ENCODE measurements at places on chromosomes 2 and 18.

GRCh38 chr2:23926290-23926749 is 603 bp downstream of the ATAD2B start:
- no peak for DNase-seq

GRCh38 chr18:79817607-79817998 is 19.9 kb downstream of the KCNG2 start:
- DNase-seq = no peak

GRCh38 chr2:40741532-40741931 is 289.6 kb upstream of the SLC8A1 start:
- DNase-seq = no peak

GRCh38 chr18:54035927-54036326 is 188.5 kb downstream of the MBD2 start:
- no peak for DNase-seq

GRCh38 chr2:233025706-233026105 is 6.8 kb upstream of the NEU2 start:
- DNase-seq = no peak

DNA sequence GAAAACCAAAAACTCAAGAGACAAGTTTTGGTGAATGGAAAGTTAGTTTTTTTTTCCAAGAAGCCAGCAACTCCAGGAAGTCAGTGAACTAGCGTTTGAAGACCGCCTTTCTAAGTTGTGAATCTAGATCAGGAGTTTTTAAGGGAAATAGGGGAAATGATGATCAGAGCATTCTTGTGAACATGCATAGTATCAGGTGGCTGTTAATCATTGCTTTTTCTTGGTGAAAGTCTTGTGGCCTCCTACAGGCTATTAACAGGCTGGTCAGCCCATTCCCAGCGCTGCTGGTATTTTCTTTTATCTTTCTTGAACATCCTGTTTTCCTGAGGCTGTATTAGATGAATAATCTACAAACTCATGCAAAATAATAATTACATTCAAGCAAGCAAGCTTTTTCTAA is 155.8 kb downstream of the PTPRM start:
- DNase-seq = no peak

- DNase-seq = no peak
These were observed 75.2 kb downstream of the KLHL29 start for GRCh38 chr2:23460228-23460627.

DNA sequence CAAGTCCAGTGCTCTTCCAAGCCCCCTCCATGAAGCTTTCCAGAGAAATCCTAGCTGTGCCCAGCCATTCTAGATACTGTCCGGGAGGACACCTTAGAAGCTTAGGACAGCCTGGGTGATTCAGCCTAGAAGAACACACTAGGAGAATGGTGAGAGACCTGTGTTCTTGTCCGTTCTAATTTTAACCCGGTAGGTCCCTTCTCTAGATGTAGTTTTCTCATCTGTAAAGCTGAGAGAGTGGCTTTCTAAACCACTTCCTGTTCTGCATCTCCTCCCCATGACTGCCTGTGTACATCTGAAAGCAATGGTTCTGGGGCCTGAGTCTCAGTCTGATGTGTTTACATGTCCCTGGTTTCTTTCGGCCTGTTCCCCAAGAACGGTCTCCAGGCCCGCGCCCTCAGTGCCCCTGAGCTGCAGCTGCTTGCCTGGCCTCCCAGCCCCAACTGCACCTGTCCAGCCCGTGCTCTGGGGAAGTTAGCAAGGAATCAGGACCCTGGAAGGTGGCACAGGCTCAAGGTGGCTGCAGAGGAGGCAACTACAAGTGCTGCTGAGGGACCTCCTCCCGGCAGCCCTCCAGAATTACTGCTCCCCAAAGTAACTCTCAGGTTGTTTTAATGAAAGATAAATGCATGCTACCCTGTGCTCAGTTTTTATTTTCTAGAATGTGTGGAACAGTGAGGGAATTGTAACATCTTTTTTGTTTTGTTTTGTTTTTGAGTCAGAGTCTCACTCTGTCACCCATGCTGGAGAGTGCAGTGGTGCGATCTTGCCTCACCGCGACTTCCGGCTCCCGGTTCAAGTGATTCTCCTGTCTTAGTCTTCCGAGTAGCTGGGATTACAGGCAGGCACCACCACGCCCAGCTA is 105.9 kb downstream of the LBH start:
- DNase-seq = no peak

DNA sequence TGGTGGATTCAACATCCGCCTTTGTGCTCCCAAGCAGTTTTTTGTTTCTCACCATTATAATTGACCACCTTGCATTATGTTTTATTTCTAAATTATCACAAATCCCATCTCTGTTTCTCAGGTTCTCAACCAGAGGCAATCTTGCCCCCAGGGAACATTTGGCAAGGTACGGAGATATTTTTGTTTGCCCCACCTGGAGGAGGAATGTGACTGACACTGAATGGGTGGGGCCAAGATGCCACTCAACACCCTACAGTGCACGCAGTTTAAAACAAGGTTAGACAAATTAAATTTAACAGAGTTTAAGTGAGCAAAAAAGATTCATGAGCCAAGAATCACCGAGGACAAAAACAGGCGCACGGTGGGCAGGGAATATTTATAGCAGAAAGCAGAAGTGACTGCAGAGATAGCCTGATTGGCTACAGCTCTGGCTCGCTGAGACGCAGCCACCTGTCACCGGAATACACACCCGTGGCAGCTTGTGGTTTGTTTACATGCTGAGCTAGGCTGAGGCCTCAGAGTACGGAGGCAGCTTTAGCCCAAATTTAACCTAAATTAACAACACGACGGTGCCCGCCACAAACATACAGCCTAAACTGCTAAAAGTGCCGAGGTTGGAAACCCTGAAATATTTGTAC is 150.0 kb upstream of the ALKAL2 start:
- no peak for DNase-seq

DNA sequence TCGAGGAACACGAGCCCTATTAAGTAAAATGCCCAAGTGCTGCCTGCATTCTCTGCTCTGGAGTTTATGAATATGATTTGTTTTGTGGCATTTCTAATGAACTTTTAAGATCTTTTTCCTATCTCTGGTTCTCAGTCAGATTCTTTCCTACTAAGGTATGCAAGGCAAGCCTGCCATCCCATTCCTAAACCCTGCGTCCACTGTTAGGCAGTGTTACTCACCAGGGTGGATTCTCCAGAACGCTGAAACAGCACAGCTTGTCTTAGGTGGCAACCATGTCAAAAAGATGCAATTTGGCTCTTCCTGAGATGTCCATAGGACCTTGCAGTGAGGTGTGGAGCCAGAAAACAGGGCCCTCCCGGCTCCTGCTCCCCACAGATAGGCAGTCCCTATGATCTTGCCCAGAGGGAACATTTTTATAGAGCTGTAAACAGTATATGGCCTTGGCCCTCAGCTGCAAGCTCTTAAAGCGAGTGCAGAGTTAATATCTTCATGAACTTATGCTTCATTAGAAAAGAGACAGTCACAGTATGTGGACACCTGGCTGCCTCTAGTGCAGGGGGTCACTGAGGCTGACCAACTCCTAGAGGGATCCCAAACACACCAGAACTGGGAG is 84.4 kb downstream of the TPGS2 start:
- no peak for DNase-seq

- peak; percentile 27 for DNase-seq
These were observed 22.1 kb upstream of the SERTAD2 start for GRCh38 chr2:64675860-64676259.

DNA sequence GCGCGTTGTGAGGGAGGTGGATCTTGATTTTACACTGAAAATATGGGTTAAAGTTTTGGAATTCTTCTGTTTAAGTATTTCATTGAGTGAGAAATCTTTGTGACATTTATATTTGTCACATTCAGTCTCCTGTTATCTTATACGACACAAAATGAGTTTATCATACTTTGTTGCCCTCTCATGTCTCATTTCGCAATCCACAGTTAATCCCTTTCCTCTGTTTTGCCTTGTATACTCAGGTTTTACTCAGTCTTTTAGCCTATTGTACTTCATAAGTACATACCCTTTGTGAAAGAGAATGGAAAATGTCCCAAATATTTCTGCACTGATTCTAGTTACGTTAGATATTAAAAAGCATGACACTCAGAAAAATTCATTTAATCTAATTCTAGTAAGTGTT is 142.7 kb downstream of the ATP9B start:
- no peak for DNase-seq
